ENCODE measurements at places on chromosomes 2 and 18.

DNA sequence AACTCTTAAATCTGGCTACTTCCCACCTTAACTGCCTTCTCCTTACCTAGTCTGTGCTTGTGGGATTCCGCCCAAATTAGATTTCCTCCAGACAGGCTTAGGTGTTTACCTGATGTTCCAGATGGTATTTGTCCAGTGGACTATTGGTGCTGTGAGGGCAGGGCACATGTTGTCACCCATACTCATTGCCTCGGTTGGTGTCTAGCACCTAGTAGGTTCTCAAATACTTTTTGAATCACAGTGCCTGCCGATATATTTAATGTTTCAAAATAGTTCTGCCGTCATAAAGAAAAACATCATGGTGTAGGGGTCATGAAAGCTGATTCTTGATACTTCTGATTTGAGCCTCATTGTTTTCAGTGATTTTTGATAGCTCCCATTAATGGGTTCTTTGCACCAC is 1.1 kb downstream of the SEPTIN2 start:
- DNase-seq: no peak

- no peak for DNase-seq
These were observed 64.7 kb downstream of the EMILIN2 start for GRCh38 chr18:2911533-2911932.

- peak; percentile 15 for DNase-seq
These were observed 27.2 kb downstream of the CDKL4 start for GRCh38 chr2:39216346-39217191.

- DNase-seq: no peak
These were observed 939.5 kb upstream of the CHAC2 start for GRCh38 chr2:52828112-52828511.

DNA sequence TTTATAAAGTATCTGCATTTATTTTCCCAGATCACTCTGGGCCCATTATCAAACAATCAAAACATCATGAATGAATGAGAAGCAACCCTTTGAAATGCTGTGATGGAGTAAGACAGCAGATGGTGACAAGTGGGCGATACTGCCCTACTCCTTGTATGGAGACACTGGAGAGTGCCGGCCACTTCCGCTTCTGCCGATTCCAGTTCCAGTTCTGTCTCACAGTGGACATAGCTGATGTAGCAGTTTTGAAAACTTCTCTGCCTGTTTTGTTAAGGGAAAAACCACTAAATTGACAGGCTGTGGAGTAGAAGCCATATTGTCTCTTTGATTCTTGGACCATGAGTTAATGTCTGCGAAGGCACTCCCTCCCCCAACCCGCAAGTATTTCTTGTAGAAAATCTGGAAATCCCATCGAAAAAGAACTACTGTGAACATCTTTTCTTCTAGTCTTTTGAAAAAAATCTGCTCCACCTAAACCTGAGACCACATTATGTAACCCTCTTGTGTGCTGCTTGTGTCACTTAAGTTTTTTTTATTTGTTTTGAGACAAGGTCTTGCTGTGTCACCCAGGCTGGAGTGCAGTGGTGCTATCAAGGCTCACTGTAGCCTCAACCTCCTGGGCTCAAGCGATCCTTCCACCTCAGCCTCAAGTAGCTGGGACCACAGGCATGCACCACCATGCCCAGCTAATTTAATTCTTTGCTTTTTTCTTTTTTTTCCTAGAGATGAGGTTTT is 133.5 kb downstream of the TANC1 start:
- DNase-seq: no peak

- peak; percentile 32 for DNase-seq
These were observed 163.9 kb upstream of the THUMPD2 start for GRCh38 chr2:39942950-39943349.

GRCh38 chr18:55999641-56000040 is 411.6 kb upstream of the TCF4 start:
- no peak for DNase-seq

DNA sequence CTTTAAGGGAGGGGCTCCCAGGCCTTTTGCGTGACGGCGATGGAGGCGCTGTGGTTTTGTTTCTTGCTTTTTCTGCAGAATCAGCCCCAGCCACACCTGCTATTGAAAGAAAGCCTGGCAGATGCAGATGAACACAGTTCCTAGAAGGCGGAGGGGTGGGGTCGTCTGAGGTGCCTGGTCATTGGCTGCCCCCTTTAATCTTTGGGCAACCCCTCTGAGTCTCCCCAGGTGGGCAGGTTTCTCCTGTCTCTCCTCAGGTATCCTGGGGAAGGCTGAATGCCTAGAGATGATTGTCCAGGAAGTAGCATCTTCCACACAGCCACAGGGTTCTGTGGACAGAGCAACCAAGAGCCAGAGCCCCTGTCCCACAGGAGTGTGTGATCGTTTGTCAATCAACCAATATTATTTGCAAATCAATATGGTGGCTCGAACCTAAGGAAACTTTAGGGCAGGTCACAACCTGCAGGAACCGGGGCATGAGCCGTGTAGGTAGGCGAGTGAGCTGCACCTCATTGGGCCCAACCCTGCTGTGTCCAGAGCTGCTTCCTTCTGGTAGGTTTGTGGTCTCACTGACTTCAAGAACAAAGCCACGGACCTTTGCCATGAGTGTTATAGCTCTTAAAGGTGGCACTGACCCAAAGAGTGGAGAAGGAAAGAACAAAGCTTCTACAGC is 104.3 kb downstream of the NDUFA10 start:
- DNase-seq: no peak

- no peak for DNase-seq
These were observed 29.1 kb upstream of the RNU4ATAC start for GRCh38 chr2:121501554-121501953.

DNA sequence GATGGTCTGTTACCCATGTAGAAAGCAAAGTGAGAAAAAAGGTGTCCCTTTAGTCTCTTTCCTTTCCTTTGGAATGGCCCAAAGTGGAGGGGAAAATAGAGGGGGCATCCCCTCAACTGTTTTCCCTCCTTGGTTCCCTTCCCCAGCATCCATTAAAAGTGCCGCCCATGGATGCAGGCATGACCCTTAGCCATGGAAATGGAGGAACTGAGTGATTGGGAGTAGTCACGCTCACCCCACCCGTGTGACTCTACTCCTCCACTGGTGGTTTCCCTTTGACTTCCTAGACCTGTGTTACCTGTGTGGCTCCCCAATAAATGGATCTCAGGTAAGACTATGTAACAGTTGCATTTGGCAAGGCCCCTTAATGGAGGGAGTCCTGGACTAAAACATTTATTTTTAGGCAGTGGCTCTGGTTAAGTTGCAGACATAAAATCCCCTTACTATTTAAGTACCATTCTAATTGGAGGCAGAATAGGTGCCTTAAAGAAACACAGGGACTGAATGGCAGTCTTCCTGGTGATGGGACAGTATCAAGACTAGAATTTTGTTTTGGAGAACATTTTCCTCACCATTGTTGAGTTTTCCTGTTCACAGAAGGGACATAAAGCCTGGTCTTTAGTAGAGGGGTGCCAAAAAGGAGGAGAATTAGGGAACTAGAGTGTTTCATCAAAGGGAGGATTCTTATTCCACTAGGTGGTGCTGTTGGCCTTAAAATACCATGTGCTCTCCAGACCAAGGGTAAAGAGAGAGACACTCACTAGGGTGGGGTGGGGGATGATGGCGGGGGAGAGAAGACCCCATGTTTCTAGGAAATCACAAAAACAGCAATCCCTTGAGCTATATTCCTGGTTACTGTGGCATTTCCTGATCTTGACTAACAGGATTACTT is 25.7 kb upstream of the PLA2R1 start:
- DNase-seq: peak; percentile 43

DNA sequence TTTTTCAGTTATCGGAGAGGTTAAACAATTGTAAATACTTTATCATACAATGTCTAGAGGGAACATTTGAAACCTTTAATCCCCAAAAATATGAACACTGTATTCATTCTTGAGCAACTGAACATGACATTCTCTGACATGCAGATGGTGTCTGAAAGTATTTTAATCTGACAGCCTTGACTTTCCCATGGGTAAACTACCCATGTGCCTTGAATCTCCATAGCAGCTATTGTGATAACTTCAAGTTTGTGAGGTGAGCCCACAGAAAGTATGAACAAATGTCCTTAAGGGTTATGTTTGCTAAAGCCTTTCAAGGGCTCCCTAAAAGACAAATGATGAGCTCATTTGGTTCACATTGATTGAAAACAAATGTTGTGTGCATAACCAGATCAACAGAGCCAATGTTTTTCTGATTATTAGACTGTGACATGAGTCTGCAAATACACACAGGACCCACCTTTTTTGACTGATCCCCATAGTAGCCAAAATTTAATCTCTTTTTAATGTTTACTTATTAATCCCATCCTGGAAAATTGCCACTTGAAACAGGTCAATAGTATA is 1326.0 kb downstream of the LRP1B start:
- DNase-seq: peak; percentile 21

DNA sequence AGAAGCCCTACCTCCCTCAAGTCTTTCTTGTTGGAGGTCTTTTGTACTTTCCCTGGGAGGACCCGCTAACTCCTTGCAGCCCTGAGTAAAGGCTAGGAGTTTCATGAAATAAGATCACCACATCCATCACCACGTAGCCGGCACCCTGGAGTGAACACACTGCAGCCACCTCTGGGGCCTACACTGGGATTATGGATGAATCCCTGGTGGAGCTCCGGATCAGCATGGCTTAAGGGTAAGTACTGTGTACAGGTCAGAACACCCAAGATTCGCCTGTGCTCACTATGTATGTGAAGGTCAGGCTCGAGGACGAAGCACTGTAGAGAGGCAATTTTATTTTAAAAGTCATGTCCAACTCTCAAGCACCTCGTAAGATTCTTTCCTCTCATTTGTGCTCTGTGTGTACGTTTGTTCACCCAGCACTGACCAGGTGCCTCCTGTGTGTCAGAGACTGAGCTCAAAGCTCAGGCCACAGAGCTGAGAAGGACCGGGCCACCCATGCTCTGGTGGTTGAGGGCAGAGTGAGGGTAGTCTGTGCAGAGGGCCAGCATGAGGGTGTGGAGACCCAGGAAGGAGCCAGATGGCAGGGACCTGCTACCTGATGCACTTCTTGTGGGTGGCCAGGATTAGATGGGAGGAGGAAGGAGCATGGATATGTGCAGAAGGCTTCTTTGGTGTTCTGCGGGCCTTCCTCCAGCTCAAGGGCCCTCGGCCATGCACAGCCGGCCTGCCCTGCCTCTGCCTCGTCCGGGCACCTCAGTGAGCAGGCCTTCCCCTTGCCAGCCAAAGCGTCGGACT is 66.7 kb upstream of the TFCP2L1 start:
- DNase-seq: no peak

GRCh38 chr2:148338541-148338940 is 306.0 kb upstream of the EPC2 start:
- no peak for DNase-seq
